ENCODE measurements at places on chromosomes 7 and 10. TPM values are rescaled to one million over a fixed set of nuclear protein-coding genes. Genes with fewer than 3 reads are reported as not detected.

DNA sequence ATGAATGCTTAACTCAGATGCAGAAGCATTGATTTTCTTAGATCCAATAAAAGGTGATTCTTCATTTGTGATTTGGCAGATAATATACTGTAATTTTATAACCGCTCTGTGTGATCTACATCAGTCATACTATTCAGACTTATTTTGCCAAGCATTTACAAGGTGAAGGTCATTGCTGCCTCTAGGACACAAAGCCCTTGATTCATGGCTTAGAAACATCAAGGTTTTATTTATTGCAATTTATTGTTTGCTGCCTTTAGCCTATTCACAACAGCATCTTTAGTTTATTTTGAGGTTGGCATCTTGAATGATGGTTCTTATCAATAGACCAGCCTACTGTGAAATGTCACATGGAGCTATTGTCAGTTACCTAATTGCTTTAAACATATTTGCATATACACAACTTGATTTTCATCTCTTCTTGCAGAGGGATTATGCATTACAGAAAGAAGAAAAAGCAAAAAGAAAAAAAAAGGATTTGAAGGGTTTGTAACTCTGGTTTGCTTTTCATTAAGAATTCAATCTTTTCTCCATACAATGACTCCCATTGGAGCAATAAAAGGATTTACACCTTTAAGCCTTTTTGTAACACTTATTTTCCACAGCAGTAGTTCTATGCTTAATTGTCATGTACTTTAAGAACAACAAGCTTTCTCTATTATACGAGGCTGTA lies 1371.6 kb upstream of the CELF2 start:
- DNase-seq: no peak

HOXA1 gene
- not detected for total RNA-seq

GCK gene
- total RNA-seq: 1.7 TPM

- DNase-seq: no peak
Observed at GRCh38 chr10:100520811-100521210, 1.1 kb upstream of the SEC31B start.

DNA sequence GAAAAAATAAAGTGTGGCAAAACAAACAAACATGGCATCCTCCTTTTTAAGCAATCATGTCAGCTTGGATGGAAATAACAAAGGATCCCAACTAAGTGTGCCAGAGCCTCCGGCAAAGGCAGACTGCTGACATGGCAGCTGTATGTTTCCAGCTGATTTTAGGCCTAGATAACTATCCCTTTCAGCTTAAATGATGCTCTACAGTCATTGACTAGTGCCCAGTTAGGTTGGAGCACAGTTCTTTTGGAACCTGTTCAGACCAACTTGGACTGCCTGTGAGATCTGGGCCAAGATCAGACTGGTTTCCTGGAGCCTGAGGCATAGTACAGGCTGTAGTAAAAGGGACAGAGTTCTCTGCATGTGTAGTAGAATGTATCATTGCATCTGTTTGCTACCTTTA lies 128.7 kb downstream of the DYNC1I1 start:
- no peak for DNase-seq

Measured in heart right ventricle (tissue), 16 donors.